ENCODE measurements at places on chromosomes 2 and 18.

GRCh38 chr2:133456156-133456555, 112.1 kb downstream of the NCKAP5 start:
- DNase-seq, result no peak

GRCh38 chr2:106129150-106129549, 65.0 kb downstream of the UXS1 start:
- DNase-seq, result no peak

DNA sequence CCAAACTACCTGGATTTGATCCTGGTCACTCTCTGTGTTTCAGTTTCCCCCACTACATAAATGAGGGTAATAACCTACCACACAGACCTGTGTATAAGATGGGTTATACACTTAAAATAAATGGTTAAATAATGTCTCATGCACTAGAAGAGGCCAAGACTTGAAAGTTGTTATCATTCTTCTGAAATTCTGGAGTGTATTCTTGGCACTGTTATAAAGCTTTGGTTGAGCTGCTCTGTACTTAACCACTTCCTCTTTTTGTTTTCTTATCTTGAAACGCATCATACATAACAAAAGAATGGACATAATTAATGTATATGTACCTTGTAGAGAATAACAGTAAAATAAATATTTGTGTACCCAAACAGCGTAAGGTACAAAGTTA, 281.0 kb downstream of the AFF3 start:
- no peak for DNase-seq

DNA sequence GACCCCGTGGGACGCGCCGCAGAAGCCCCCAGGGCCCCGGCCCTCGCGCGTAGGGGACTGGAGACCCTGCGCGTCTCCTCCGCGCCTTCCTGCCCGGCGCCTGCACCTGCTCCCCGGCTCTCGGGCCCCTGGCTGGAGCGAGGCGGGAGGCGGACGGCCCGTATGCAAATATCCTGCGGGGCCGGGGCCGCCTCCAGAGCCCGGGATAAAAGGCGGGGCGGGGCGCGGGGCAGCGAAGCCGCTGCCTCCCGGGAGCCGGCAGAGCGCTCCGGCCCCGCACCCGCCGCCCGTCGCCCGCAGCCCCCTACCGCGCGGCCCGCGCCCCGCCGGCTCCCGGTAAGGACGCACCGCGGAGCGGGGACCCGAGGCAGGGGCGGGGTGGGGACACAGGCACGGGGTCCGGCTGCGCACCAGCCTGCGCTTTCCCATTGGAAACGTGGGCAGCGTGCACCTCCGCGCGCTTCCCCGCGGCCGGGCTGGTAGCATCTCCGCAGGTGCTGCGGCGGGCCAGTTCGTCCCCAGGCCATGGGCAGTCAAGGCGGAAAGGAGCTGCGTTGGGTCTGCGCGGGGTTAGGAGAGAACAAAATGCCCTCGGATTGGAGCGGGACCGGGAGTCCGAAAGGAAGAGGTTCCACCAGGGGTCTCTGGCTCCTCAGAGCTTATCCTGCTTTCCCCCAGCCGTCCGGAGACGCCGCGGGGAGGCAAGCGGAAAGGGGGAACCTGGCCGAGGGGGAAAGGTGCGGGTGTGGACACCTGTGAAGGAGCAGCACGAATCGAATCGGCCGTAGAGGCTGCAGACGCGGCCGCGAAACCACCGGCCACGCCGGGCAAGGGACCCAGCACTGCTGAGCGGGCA, at the start of gene ATP6V1C2:
TSS of gene ATP6V1C2 (plus strand) at position 235 of the 856 bp plus-strand sequence. CDS start 1,220 bp downstream, outside the sequence.
- DNase-seq, result no peak

DNA sequence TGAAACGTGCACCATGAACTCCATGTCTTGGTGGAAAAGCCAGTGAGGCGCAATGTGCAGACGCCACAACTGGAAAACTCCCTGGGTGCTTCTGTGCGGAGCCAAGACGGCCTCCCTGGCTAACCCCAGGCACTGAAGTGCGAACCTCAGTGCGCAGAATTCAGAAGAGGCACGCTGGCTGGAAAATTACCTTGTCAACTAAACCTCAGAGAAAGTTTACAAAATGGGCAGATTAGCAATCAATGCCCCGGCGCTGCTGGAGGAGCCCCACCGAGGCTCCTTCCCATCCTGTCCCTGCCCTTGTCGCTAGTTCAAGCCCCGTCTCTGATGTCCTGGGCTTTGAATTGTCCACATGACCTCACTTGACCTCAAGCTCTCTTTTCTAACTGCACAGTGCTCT, 22.2 kb downstream of the SNORC start:
- no peak for DNase-seq

DNA sequence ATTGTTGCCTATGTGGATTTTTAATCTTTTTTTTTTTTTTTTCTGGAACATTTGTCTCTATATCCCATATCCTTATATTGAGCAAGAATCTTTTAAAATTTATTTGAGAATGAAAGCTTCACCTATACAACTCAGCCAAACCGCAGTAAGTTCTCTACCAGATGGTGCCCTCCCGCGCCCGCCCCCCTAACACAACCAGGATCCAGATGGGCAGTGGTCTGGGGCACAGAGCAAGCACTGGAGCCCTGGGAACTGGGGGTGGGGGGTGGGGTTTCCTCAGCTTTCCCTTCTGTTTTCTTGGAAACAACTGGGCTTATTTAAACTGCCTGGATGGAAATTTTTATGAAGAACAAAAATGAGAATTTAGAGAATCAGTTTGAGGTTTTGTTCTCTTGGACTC, 74.6 kb downstream of the ACAA2 start:
- no peak for DNase-seq

DNA sequence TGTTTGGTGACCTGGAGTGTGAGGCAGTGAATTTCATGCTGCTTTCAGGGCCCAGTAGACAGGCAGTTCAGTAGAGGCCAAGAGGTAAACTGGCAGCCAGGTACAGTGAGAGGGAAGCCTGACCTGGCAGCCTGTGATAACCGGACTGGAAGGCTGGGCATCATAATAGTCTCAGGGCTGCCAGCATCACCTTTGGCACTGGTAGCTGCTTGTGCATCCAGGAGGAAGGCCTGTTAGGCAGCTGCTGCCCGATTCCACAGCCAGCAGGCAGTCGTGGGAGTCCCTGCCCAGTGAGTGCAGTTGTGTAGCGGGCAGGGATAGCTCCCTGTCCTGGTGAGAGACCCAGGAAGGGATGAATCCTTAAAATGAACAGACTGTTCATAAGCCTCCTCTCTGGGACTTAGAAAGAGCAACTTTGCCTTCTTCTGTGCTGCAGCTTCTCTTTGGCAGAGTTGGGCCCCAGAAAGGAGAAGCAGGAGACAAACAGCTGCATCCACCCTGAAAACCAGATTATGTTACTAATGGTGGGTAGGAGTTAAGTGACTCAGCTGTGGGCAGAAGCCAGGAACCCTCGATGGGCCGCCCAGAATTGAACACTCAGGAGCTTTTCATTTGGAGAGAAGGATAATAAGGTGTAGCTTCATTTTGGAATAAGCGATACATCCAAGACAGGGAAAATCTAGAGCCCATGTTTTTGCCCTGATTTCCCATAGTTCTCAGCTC, 8.1 kb upstream of the GPBAR1 start:
- no peak for DNase-seq

DNA sequence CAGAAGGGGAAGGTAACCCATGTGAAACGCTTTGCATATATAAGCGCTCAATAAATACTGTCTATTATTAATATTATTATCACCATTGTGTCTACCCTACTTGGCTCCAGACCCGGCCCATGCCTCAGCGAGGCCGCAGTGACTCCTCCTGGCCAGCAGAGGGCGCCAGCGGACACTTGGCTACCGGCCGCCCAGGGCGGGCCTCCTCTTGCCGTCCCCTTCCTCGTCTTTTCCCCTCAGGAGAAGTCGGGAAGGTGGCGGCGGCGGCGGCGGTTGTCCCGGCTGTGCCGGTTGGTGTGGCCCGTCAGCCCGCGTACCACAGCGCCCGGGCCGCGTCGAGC, at the start of gene AGFG1:
TSS of gene AGFG1 (plus strand) at position 233 of the 341 bp plus-strand sequence. CDS start 266 bp downstream, outside the sequence.
- DNase-seq, result peak; percentile 50

DNA sequence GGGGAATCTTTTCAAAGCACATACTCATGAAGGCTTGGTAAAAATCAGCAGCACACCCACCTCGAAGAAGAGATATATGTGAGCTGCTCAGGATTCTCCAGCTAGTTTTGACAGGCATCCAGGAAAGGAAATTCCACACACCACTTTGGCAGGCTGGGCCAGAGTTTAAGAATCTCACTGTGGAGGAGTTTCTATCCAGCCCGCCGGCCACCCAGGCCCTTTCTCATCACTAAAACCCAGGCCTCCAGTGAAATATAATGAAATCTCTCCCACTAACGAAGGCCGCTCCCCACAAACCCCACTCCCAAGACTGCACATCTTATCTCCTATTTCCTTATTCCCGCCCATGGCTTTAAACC, 202.0 kb downstream of the GLI2 start:
- DNase-seq, result no peak

All from HCT116 (cell line).